ENCODE measurements at places on chromosomes 2 and 18. TPM values are rescaled to one million over a fixed set of nuclear protein-coding genes. Genes with fewer than 3 reads are reported as not detected.

KCNG3 gene
- 3.9 TPM for total RNA-seq

EMILIN1 gene
- total RNA-seq = 2.3 TPM

EXOC6B gene
- total RNA-seq = 39.5 TPM

MARCHF7 gene
- 144 TPM for total RNA-seq

C18orf54 gene
- 7.9 TPM for total RNA-seq

ATOH8 gene
- 25.8 TPM for total RNA-seq

GCC2 gene
- 13.5 TPM for total RNA-seq

CDK15 gene
- total RNA-seq = not detected

- no peak for DNase-seq
These were observed 287.0 kb downstream of the EPHA4 start for GRCh38 chr2:221285148-221285547.

GRCh38 chr18:12376034-12376753 is 833 bp downstream of the AFG3L2 start:
- DNase-seq = peak; percentile 17

- peak; percentile 95 for DNase-seq
These were observed at the start of gene SAP130 for GRCh38 chr2:128027801-128028667. Gene SAP130, minus strand, starts transcription at chr2:128028059. Its CDS starts 1,767 bp downstream, at chr2:128026292.

DNA sequence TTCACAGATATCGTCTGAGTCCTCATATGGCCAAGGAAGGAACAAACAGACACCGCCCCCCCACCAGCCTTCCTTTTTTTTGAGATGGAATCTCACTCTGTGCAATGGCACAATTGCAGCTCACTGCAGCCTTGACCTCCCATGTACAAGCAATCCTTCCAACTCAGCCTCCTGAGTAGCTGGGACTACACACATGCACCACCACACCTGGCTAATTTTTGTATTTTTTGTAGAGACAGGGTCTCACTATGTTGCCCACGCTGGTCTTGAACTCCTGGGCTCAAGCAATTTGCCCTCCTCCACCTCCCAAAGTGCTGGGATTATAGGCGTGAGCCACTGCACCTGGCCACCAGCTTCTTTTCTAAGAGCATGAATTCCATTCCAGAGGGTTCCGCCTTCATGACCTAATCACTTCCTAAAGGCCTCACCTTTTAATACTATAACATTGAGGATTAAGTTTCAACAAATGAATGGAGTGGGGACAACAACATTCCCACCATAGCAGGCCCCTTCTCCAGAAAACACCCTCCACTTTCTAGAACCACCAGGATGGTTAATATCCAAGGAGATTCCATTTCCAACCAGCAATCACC is 2.2 kb upstream of the TMBIM1 start:
- DNase-seq = no peak

- no peak for DNase-seq
These were observed 9.2 kb upstream of the ERMN start for GRCh38 chr2:157334797-157335196.

DNA sequence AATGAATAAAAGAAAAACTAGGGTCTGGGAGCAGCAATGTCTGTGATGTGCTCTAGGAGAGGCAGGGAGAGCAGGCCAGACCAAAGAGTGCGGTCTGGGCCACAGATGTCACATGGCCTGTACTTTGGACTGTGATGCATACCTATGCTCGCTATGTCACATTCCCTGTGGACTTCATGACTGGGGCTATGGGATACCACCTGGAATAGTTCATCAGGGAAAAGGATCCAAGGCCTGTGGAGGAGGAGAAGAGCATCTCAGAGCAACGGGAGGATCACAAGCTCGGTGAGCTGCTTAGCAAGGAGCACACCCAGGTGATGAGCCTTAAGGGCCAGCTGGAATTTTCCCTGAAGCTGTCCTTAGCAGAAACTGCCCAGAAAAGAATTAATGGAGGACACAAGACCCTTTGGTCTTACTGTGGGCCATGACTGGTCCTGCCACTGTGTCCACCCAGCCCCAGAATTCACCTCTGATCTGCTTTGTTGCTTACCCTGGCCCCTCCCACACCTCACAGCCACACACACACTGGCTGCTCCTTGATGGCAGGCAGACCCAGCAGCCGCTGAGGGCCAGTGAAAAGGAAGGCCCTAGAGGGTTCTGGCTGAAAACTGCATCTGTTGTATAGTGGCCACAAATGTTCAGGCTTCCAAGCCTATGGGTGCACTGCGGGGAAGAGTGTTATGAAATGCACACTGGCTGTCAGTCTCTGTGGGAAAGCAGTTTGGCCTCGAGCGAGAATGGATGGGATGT is 25.3 kb upstream of the GCC2 start:
- DNase-seq = no peak

GRCh38 chr2:216866515-216867095 is 6.7 kb upstream of the TNP1 start:
- no peak for DNase-seq

- peak; percentile 45 for DNase-seq
These were observed 38.8 kb downstream of the SCTR start for GRCh38 chr2:119485336-119486110.

GRCh38 chr2:7510353-7510752 is 593.1 kb downstream of the RNF144A start:
- no peak for DNase-seq

DNA sequence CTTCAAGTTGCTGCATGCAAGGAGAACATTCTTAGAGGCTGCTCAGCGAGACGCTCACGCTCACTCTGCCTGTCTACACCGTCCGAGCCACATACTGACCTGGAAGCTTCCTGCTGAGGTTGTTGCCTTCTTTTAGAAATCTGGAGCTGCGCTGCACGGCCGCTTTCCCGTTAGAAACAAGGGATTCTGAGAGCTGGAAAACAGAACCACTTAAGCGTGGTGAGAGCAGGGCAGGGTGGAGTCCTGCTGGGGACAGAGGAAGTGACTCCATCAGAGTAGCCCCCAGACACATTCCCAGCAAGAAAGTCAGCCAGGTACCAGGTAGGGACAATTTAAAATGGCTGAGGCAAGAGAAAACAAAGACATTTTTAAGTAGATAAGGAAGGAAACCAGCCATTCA is 135.2 kb downstream of the LAMA1 start:
- no peak for DNase-seq

- no peak for DNase-seq
These were observed 385.2 kb downstream of the CMPK2 start for GRCh38 chr2:6480514-6480913.

GRCh38 chr2:15756882-15757819 is 165.5 kb downstream of the DDX1 start:
- no peak for DNase-seq

GRCh38 chr18:71237641-71238040 is 948.8 kb downstream of the SOCS6 start:
- DNase-seq = no peak

DNA sequence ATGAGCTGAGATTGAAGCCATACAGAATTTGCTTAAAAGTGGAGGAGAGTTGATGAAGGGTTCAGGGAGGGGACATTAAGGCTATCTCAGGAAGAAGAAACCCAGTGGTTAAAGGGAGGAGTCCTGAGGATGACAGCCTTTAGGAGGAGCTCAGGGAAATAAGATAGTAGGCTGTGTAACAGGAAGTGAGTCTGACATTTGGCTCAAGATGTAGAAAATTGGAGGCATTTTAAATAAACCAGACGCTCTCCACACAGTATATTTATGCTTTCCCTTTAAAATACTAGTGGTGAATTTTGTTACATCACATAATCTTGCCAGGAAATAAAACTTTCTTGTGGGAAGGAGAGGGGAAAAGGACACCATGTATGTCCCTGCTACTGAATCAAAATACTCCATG is 11.6 kb downstream of the KCNH7 start:
- no peak for DNase-seq

DNA sequence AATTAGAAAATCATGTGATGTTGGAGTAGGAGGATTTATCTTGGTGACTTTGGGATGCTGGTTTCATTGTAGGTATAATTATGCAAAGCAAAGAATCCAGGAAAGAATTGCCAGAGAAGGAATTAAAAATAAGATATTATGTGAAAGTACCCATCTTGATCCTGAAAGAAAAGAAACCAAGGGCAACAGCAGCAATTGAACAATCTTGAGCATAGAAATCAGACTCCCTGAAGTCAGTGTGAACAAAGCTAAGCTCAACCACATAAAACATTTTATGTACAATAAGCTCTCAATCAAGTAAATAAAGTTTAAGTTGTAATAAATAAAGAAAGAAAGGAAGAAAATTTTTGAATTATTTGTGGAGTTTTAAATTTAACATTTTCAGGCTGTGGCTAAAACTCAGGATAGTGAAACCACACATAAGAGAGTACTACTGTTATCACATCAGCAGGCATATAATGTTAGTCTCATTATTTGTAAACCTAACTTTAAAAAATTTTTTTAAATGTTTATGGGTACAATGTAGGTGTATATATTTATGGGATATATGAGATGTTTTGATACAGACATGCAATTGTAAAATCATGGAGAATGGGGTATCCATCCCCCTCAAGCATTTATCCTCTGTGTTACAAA is 32.8 kb upstream of the GPR55 start:
- DNase-seq = no peak

DNA sequence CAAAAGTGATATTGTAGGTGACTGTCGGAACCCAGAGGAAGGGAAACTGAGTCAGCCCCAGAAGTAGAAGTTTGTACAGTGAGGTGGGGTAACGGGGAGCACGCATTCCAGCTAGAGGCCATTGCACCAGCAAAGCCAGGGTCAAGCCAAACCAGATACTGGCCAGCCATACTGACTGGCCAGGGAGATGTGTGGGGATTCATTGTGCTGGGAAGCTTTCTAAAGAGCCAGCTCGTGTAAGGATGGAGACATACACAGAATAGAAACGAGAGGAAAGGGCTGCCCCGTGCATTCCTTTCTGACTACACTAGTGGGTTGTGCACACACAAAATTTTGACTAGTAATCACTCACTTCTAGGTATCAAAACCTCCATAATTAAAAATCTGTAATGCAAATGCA is 175.3 kb upstream of the PID1 start:
- DNase-seq = no peak

DNA sequence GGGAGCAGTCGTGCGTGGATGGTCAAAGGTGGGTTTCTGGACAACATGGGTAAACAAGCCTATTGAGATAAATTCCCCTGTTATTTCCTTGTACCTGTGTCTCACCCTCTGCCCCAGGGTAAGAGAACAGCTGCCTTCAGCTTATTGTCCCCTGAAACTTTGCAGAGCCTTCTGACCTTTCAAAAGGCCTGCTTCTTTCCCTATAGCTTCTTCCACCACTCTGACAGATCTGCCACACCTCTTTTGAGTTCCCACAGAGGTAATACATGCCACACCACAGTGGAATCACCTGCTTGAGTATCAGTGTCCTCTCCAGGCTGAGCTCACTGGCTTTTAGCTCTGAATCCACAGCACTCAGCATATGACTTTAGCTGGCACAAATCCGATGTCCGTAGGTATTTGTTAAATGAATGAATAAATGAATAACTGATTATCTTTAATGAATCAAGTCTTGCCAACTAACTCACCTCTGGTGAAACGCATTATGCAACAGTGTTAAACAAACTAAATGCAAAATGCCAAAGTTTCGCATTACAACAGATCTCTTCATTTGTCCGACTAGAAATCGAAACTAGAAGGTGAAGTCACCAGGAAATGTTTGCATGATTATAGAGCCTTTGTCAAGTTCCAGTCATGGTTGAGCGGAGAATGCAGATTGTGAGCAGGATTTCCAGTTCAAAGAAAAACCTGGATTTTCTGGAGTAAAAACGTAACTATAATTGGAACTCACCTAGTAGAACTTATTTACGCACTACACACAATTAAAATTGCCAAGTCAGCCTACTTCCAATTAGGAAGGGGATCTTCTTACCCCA is 16.4 kb downstream of the DYNAP start:
- no peak for DNase-seq

DNA sequence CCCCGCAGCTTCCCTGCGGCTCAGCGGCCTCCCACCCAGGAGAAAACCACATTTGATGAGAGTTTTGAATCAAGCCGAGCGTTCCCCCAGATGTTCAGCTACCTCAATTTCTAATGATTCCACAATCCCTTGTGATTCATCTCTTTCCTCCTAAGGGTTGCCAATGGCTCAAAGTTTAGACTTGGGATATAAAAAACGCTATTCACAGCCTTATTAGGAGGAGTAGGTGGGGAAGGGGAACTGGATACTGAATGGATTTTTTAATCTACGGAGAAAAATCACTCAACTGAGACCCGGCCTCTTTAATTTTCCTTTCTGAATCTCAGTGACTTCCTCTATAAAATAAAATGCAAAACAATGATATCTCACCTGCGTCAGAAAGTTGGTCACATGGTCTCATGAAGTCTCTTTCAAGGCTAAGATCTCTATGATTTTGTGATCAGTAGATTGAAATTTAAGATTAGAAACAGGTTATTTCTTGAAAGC is 192.6 kb upstream of the TCF4 start:
- peak; percentile 25 for DNase-seq

DNA sequence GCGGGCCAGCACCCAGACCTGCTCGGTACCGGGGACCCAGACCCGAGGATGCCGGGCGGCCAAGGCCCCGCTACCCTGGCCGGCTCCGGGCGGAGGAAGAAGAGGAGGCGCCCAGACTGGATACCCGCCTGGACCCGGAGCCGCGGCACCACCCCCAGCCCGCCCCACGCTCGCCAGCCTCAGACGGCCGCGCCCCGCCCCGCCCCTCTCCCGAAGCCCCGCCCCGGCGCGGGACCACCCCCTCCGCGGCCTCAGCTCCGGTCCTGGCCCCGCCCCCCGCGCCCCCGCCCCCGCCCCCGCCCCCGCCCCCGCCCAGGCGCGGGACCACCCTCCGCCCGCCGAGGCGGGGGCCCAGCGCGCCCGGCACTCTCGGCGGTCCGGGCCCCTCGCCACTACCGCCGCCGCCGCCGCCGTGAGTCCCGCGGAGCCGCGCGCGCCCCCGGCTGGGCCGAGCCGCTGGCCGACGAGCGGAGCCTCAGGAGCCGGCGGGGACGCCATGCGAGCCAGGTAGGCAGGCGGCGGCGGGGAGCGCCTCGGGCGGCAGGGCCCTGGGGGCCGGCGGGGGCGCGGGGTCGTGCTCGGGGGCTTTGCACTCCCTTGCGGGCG is at the start of gene SH3BP4:
TSS of gene SH3BP4 (plus strand) at position 354 of the 606 bp plus-strand sequence. CDS start 82,986 bp downstream, outside the sequence.
- peak; percentile 18 for DNase-seq

Measured in G401 (cell line).